ENCODE measurements at places on chromosomes 4 and X.

- no peak for DNase-seq
Observed at GRCh38 chr4:147076179-147076578, 130.5 kb upstream of the TTC29 start.

DNA sequence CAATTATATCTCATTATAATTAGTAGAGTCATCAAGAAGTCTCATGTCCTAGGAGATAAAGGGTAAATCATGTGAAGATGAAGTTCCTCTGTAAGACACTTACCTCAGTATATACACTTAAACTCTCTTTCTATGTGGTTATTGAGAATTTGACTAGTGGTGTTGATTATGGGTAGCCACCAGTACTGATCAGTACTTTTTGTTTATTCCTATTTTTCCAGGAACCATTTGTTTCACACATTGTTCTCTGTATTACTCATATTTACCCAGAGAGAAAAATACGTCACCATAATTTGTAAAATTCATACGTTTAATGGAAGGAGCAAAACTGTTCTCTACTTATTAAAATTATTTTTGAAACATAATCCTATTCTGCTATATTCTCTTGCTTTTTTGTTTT, 55.8 kb upstream of the PRDM8 start:
- no peak for DNase-seq

DNA sequence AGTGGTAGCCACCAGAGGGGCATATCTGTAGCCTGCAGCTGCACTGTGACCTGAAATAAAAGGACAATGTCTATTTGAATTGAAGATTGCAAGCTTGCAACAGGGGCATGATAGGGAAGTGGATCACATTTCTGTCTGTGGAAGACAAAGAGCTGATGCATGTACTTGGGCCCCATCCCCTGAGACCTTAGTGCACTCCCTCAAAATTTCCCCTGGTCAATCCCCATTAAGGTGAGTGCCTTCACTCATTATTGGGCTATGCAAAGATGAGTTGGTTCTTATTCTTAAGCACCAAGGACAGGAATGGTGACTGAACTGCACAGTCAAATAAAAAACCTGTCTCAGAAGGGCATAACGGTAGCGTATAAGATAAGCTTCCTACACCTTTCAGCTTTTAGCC, 273.1 kb upstream of the ARSJ start:
- no peak for DNase-seq

GRCh38 chr4:129358571-129358970, 262.6 kb downstream of the C4orf33 start:
- DNase-seq, result peak; percentile 71

GRCh38 chr4:185092535-185093197, 50.4 kb upstream of the SLC25A4 start:
- no peak for DNase-seq

GRCh38 chr4:152965611-152966010, 29.5 kb downstream of the FHDC1 start:
- no peak for DNase-seq

DNA sequence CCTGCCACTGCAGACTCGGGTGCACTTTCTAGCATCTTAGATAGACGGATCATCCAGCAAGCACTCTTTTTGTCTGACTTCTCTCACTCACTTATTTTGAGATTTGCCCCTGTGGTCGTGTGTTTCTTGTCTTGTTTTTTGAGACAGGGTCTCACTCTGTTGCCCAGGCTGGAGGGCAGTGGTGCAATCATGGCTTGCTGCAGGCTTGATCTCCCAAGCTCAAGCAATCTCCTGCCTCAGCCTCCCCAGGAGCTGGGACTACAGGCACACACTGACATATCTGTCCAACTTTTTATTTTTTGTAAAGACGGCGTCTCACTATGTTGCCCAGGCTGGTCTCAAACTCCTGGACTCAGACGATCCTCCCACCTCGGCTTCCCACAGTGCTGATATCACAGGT, 26.7 kb downstream of the FGFR3 start:
- no peak for DNase-seq
